Skin of body (tissue), 3 donors: ENCODE measurements at places on chromosomes 2 and 18.

DNA sequence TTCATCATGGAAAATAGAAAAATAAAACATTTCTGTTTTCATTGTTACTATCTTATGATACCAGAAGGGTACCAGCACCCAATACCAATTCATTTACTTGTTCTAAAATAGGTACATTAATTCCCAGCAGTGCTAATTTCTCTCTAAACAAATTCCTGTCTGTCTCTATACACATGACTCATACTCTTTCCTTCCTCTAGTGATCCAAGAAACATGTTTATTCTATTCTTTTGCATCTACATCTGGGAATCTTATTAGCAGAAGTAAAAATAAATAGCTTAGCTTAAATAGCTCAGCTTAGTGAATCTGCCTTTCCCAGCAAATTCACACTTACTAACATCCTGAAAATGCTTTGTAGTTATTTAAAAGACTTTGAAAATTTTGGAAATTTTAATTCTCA lies 84.5 kb upstream of the MAPRE2 start:
- DNase-seq: no peak

DNA sequence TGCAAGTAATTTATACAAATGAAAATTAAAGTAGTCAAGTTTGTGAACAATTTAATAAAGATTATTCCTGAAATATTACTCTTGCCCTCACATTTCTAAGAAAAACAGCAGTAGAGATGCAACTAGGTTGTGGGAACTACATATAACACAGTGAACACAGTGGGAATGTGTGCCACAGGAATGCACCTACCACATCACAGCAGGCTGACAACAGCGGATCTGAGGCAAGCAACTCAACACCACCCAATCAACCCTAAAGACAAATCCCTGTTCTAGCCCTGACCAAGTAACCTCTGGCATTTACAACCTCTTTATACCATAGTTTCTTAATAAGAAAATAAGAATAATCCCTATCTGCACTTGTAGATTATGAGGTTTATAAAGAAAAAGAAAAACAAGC lies 23.4 kb downstream of the MBOAT2 start:
- no peak for DNase-seq

- no peak for DNase-seq
These were observed 10.4 kb downstream of the WDR7 start for GRCh38 chr18:56661360-56662062.

DNA sequence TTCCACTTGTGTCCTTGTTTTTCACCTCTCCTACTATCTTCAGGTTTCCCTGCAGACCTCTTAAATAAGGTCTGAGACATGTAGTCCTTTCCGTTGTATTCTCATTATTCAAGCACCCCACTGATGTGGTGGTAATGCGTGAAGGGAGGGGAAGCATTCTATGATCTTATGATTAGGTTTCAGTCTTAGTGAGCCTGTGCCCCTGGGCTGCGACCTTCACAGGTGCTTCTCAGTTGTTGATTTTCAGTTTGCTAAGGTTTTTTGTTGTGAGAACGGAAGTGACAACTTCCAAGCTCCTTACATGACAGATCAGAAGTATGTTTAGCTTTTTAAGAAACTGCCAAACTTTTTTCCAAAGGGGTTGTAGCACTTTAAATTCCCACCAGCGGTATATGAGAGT lies 41.3 kb downstream of the VPS54 start:
- no peak for DNase-seq

DNA sequence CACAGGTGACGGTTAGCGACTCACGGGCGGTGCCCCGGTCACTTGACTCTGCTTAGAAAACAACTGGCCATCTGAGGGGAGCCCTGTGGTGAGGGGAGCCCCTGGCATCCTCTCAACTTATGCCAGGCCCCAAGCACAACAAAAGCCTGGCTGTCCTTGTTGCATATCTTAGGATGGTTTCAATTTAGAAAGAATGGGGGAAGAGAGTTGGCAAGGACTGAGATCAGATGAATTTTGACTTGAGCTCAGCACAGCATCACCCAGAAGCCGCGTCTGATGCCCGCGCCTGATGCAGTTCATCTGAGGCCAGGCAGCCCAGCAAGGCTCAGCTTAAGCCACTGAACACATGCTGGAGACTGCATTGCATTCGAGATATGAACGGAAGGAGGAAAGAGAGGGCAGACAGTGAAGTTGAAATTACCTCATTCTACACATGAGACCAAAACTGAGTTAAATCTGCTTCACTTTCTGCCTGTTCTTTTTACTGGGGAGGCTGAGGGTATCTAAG lies 36.8 kb downstream of the MYT1L start:
- no peak for DNase-seq

GRCh38 chr2:8571792-8572499 lies 109.9 kb upstream of the ID2 start:
- no peak for DNase-seq

DNA sequence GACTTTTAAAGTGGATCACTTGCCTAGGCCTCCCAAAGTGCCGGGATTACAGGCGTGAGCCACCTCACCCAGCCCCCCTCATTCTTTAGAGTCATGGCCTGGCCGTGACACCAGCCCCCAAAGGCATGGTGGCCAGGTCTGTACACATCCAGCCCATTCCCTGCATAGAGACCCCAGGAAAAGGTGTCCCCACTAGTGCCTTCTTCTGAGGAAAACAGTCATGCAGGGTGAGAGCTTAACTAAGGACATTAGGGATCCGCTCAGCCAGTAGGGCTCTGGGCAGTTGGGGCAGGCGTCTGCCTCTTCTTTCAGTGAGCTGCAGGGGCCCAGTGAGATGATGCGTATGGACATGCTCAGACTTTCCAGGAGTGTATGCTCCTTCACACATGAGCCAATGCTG lies 5.7 kb upstream of the AMER3 start:
- DNase-seq: no peak

GRCh38 chr2:42922790-42923579 lies 130.6 kb upstream of the HAAO start:
- no peak for DNase-seq

DNA sequence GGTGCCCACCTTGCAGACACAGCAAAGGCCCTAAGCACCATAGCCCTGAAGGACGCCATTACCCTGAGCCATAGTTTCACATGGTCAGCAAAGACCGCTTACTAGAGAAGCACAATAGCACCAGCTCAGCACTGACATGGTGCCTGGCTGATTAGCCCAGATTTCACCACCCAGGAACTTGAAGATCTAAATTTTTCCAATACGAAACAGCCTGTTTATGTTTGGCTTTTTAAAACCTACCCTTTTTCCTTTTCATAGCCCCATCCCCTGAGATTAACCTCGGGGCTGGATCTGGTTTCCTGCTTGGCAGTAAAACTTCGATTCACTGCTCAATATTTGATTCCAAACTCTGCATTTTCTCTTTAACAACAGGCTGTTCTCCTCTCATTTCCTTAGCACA lies 158.5 kb upstream of the PID1 start:
- DNase-seq: peak; percentile 22

DNA sequence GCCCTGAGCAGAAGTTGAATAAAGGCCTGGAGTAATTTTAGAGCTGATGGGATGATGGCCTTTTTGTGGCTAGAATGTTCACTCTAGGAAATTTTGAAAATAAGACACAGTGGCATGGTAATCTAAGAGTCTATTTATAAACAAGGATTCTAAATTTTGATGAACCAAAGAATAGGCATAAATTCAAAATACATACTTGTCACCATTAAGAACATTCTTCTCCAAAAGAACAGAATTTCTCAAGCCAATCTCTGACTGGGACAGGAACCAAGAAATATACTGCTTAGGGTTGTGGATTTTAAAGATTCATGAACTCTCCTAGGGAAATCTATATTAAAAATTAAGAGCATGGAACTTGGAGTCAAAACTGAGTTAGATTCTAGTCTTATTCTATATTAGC lies 98.2 kb upstream of the SETBP1 start:
- no peak for DNase-seq

- no peak for DNase-seq
These were observed 154.9 kb downstream of the LNPK start for GRCh38 chr2:175847128-175847527.

DNA sequence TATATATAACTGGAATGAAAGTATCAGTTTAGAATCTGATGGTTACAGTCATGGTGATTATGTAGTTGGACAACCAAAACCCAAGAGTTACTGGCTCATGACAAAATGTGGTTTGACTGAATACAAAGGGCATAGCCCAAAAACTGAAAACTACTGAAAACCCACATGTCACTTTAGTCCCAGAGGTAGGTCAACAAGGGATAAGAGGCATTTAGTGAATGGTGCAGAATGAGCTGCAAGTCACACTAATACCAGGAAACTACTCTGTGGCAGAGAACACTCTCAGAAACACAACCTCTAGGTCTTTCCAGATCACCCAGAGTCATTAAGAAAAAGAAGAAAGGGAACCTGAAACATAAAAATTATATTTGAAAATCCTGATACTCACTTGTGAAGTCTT lies 154.5 kb downstream of the AGPS start:
- no peak for DNase-seq

DNA sequence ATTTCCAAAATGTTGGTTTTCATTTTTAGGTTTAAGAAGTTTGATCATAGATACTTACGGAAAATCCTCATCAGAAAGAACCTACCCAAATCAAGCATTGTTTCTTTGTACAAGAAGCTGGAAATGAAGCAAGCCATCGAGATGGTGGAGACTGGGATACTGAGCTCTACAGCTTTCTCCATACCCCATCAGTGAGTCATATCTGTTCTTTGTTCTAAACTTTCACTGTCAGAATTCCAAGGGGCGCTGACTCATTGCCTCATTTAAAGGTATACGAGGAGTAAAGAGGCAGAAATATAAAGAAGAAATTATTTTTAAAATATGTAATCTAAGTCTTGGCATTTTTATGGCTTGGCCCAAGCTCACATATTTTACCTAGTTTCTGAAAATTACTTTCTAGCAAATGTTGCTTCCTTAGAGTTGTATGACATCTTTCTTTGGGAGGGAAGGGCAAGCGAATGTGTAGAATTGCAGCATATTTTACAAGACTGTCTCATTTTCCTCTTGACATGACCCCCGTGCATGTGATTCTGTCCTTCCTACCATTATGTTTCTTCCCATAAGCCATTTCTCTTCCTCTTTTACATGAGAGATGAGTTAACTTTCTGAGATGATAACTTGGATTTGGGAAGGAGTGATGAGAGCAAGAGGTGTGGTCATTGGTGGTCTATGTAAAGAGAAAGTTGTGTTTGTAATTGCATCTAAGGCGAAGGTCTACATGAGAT lies 41.2 kb downstream of the SLC9A4 start:
- no peak for DNase-seq

DNA sequence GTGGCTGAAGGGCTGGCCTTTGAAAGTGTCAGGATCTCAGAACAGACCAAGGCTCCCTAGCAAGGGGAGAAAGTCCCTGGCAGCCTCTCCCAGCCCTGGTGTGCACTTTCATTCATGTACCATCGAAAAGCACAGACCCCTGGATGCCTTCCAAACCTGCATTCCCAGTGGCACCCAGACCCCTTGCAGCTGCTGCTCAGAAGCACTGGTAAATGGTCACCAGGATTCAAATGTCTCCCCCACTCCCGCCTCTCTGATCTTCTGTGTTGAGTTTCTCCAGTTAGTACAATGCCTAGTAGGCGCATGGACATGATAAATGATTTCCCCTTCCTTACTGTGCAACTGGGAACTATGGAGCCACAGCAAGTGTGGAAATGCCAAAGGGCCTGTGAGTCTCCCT lies 180.0 kb downstream of the GLI2 start:
- DNase-seq: no peak

- no peak for DNase-seq
These were observed 28.0 kb downstream of the LHCGR start for GRCh38 chr2:48727560-48727959.

GRCh38 chr2:2812117-2812516 lies 481.0 kb upstream of the MYT1L start:
- no peak for DNase-seq

GRCh38 chr18:66226782-66227181 lies 377.1 kb downstream of the CDH19 start:
- no peak for DNase-seq

DNA sequence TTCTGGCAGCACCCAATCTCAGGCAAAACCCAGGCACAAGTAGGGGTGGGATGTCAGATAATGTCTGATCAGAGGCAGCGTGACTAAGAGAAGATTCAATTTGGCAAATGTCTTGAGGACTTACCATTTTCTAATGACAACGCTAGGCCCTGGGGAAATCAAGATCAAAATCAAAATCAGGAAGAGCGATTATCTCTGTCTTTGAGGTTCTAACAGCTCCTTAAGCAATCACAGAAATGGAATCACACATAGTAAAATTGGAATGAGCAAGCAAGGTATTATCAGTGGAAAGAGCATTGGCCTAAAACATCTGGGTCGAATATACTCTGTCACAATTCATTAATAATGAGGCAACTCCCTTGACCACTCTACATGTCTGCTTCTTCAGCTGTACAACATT lies 8.6 kb upstream of the SERPINB2 start:
- no peak for DNase-seq

DNA sequence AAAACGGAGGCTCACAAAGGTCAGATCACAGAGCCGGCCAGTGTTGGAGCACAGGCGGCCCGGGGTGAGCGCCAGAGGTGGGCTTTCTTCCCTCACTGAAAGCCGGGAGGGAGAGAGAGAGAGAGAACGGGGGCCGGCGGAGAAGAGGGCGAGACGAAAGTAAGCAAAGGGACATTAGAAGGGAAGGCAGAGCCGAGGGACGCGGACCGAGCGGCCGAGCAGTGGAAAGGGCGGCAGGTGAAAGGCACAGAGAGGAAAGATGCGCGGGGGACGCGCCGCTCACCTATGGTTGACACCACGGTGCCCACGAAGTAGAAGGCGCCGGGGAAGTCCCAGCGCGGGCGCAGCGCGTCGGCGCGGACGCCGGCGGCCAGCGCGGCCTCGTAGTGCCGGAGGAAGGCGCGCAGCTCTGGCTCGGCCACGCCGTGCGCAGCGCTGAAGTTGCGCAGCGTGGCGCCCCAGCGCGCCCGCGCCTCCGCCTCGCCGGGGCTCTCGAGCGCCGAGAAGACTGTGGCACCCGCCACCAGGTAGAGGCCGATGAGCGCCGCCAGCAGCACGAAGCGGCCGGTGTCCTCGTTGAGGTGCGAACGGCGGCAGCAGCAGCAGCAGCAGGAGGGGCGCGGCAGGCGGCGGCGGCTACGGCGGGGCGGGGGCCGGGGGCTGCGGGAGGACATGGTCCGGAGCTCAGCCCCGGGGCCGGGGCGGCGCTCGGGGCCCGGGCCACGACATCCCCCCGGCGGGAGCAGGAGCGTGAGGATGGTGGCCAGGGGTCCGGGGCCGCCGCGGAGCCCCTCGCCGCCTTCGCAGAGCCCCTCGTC lies 166.9 kb downstream of the MSH2 start:
- no peak for DNase-seq

DNA sequence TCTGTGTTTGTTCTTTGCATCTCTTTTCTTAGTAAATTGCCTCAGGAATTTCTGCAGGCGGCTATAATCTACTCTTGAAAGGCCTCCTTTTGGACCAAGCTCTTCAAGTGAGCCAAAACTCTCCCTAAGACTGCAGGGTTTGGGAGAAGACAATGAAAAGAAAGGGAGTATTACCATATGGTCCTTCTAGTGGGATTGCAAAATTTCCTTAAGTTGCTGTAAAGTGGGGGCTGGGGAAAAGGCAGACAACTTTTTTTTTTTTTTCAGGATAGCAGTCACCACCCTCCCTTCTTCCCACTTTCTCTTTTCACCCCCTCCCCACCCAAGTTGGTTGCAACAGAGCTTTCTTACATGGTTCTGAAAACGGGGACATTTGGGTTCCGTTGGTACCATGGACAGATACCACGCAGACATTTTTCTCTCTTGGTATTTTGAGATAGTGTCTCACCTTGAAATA lies 183.7 kb downstream of the FHOD3 start:
- no peak for DNase-seq
